ENCODE measurements at places on chromosomes 4 and X.
A peak's percentile ranks its signal among the peaks of the same experiment; 100 is the strongest.

DNA sequence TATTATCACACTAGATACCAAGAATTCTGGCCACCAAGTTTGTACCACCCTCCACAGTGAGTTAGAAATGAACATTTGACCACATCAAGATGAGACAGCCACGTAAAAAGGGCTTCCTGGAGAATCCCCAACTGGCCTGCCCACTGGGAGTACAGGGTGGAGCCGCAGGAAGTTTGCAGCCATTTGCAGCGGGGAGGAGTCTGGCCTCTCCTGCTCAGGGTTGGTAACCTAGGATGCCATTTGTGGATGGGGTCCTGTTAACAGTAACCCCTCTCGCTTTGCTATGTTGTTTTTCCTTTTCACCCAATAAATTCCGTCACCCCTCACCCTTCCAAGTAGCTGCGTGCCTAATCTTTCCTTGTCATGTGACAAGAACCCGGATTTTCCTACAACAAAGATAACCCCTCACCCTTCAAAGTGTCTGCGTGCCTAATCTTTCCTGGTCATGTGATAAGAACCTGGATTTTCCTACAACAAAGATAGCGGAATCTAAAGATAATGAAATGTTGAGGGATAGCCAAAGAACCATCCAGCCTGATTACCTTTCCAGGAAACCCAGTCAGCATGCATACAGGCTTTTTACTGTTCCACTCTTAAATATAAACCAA lies 245.4 kb downstream of the NAF1 start:
- no peak for DNase-seq

DNA sequence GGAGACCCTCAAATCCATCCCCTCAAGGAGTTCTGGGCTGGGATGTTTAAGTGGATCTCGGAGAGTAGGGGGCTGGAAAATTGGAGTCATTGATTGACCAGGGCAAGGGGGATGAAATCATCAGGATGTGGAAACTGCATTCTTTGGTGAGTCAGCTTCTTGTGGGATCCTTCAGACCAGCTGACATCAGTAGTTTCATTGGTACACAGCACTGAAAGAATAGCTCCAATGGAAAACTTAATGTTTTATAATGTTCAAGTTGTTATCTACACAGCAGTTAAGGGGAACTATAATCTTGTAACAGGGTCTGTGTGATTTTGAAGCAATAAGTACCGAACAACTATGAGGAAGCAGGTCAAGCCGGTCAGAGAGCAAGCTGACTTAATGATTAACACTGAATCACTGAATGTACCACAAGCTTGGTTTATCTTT lies 506.1 kb downstream of the RPA4 start:
- DNase-seq: peak; percentile 54

GRCh38 chr4:151530230-151530629 lies 121.3 kb downstream of the FHIP1A start:
- DNase-seq: no peak

- peak; percentile 93 for DNase-seq
These were observed 49.2 kb upstream of the PRSS48 start for GRCh38 chr4:151227731-151228130.

DNA sequence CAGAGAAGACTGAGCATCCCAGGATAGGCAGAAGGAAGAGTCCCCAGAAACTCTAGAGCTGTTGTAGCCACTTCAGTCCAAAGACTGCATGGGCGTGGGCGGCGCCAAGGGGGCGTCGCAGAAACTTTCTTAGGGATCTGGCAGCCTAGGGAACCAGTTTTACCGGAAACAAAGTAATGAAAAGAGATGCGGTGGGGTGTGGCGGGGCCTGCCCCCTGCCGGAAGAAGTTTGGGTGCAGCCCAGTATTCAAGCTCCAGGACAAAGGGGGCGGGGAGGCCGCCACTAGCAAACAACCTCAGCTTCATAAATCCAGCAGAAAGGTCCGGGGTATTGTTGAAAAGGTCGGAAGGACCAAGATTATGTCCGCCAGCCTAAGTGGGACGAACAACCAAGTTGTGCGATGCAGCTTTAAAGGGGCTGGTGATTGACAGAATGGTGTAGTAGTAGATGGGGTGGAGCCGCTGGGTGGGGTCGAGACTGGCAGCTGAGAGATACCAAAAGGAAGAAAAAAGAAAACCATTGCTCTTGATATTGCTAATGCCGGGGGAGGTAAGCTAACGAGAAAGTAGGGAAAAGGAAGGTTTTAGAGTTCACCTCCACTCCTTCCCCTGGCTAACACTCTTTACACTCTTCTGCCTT lies 190.5 kb downstream of the RRAGB start:
- DNase-seq: no peak

DNA sequence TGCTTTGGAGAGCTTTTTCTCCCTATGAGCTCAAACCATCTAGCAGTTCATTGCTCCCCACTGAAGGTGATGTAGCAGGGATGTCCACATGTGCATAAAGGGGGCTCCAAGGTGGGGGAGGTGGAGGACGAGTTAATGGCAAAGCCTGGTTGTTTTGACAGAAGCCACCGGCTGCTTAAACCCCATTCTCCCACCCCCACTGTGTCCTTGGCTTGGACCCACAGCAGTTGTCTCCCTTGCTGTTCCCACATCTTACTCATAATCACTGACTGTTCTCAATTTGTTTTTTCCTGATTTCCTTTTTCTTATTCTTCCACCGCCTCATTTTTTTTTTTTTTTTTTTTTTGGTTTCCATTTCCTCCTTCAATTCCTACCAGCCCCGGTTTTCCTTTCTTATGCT lies 72.7 kb downstream of the GEMIN8 start:
- DNase-seq: no peak

- DNase-seq: no peak
These were observed 36.5 kb upstream of the IL15 start for GRCh38 chr4:141599853-141600252.

GRCh38 chr4:74364652-74365491 lies at the start of gene EREG:
TSS of gene EREG (plus strand) at chr4:74365145. CDS start at chr4:74365309, 164 bp downstream.
- peak; percentile 12 for DNase-seq

DNA sequence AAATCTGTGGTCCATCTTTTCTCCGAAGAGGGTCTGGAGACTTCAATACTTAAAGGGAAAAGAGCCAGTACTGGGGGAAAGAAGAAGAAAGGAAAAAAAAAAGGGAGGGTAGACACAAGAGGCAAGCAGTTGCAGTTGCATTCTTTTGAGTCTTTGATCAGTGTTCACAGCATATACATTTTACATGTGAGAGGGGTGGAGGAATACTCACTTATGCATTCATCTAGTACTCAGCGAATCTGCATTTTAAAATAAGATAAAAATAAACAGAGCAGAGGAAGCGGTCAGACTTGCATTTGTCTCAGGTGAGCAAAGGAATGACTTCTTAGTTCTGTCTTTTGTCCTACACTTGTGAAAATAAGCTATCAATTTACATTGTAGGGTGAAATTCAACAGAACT lies 275.6 kb downstream of the SLC7A11 start:
- no peak for DNase-seq

- DNase-seq: no peak
These were observed 14.0 kb downstream of the SHOX start for GRCh38 chrX:644304-645281.

DNA sequence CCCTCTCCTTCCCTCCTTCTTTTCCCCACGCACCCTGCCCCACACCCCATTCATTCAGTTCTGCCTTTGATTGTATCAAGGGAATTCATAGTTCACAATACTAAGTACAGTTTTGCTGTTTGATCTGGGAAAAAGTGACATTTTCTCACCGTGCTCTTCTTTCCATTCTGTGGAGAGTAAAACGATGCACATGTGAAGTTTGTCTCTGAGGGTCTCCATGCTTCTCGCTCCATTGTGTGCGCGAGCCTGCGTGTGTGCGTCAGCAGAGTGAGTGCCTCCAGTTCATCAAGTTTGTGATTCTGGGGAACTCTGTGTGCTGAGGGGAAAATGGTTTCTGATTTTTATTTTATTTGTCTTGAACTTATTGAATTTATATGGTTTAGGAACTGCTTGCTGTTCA lies 1.9 kb downstream of the STK26 start:
- DNase-seq: no peak

DNA sequence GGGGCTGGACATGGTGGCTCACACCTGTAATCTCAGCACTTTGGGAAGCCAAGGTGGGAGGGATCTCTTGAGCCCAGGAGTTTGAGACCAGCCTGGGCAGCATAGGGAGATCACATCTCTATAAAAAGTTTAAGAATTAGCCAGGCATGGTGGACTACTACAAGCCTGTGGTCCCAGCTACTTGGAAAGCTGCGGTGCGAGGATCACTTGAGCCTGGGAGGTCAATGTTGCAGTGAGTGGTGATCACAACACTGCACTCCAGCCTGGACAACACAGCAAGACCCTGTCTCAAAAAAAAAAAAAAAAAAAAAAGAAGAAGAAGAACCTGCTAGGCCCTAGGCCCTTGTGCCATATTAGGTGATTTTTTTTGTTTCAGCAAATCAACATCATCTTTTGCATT lies 12.2 kb downstream of the SRD5A3 start:
- no peak for DNase-seq

DNA sequence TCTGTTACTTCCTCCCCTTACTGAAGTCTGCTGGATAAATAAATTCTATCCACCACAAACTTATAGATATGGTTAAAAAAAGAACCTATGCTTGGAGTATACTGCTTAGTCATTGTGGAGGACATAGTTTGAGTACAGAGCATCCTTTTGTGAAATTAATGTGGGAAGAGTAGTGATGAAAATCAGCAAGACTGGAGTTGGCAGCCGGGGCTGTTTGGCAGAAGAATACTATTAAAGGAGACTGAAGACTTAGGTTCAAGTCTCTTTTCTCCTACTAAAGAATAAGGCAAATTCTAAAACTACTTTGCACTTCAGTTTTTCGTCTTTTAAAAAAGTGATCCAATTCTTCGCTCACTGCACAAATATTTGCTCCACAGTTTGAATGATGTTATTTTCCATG lies 326.6 kb upstream of the ATOH1 start:
- DNase-seq: no peak

- peak; percentile 60 for DNase-seq
These were observed 6.0 kb downstream of the RBPJ start for GRCh38 chr4:26326791-26327190.

DNA sequence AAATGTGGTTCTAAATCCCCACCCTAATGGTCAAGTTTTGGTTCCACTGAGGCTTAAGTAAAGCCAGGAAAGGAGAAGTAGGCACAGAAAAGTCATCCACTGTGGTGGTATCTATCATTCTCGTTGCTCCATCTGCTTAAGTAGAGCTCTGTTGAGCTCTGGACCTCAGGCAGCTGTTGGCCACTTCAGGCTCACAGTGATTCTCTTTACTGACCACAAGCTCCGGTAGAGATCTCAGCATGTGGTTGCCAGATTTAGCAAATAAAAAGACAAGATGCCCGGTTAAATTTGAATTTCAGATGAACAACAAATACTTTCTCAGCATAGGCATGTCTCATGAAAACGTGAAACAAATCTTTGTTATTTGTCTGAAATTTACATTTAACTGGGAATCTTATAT lies 132.3 kb upstream of the PTCHD1 start:
- DNase-seq: no peak

DNA sequence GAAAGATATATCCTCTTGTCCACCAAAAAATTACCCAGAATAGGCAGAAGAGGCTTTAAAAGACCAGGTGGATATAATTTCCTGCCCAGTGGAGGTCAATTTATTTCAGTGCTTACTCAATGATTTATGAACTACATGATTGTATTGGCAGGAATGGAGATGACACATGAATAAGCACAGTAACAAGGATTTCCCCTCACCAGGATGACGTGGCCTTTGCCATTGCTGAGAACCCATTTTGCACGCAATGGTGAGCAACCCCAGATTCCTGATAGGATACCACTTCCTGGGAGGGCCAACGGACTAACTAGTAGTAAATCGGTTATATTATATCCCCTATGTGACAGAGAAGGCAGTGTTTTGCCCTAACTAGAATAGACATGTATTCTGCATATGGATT lies 11.6 kb upstream of the TTC29 start:
- DNase-seq: peak; percentile 9

DNA sequence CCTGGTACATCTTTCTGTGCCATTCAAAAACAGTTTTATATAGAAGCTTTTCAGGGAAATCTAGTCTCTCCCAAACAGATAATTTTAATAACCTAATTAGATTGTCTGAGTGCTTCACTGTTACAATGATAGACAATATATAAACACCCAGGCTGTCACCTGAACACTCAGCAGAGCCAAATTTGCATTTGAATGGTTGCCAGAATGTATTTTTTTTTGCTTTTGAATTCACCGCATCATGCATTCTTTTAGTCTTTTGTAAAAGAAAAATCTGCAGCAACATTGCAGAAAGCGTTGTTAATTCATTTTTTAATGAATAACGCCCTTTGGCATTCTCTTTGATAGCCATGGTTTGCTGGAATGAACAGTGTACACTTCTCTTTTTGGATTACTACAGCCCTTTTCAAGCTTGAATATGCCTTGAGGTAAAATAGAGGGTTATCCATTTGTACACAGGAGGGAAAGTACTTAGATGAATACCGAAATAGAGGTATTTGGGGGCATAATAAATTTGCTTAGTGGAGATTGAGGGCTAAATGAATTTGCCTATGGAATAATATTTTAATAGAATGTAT lies 175.0 kb upstream of the EPHA5 start:
- no peak for DNase-seq

GRCh38 chr4:25448379-25449109 lies 71.5 kb downstream of the ANAPC4 start:
- DNase-seq: no peak

DNA sequence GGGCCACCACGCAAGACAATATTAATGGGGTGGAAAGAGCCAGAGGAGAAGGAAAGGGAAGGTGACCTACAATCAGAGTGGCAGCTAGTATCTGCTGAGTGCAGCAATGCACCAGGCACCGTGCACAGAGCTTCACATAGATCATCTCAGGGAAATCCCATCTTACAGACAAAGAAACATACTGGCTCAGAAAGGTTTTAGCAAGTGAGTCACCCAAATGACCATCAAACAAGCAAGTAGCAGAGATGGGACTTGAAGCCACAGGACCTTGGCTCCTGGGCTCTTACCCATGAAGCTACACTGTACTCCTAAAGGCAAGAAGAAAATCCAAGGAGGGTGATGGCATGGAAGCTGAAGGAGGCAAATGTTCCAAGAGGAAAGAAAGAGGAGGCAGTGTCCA lies 6.8 kb downstream of the ANXA5 start:
- no peak for DNase-seq

All from fibroblast of the conjunctiva (primary cell).